ENCODE measurements at places on chromosomes 12 and 14.

GRCh38 chr12:18643681-18644080, 94.1 kb downstream of the PLCZ1 start:
- DNase-seq = no peak

GRCh38 chr12:107395817-107396216, 289.8 kb upstream of the PWP1 start:
- DNase-seq = no peak

DNA sequence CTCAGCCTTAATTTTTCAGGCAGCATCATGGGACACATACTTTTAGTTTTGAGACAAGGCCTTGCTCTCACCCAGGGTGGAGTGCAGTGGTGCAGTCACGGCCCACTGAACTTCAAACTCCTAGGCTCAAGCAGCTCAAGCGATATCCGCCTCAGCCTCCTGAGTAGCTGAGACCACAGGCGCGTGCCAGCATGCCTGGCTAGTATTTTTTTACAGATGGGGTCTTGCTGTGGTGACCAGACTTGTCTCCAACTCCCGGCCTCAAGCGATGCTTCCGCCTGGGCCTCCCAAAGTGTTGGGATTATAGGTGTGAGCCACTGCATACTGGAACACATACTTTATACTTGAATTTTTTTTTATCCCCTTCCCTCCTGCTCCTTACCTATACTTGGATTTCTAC, 2.8 kb downstream of the RDH5 start:
- DNase-seq = no peak

GRCh38 chr14:44396226-44396625, 110.9 kb downstream of the FSCB start:
- no peak for DNase-seq

DNA sequence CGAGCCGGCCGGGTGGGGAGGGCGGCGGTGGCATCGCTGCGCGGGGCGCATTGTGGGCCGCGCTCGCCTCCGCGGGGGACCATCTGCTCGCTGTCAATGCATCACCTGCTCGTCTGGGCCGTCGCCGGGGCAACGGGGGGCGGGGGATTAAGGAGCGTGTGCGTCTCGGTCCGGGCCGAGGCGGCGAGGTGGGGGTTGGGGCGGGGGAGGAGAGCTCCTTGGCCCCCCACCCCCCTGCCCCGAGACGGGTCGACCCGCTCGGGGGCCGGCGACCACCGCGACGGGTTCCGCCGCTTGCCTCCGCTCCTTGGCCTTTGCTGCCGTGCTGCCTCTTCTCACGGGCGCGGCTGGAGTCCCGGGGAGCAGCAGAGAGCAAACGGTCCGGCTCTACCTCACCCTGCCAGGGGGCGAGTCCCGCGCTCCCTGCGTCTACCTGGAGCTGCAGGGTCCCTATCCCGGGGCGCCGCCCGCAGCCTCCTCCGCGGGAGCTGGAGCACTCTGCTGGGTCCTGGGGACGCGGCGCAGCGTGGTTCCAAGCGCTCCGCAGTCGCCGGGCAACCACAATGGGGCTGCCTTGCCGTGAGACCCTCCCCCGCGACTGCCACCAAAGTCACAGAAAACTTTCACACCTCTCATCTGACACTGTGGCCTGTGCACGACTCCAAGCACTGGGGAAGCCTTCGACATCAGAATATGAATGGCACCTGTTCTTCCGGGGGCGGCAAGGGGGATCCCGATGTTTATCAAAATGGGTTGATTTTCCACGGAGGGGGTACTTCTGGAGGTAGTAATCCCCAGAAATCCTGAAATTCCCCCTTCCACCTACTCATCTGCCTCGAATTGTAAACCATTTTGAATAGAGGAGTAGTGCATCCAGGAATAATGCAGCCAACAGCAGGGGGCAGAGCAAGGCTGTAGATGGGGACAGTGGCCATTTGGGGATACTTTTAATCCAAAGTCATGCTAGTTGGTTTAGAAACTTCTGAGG, at the start of gene C12orf42:
TSS of gene C12orf42 (minus strand) at position 500 of the 988 bp plus-strand sequence. CDS start 17,542 bp downstream, outside the sequence.
- DNase-seq = peak; percentile 64

DNA sequence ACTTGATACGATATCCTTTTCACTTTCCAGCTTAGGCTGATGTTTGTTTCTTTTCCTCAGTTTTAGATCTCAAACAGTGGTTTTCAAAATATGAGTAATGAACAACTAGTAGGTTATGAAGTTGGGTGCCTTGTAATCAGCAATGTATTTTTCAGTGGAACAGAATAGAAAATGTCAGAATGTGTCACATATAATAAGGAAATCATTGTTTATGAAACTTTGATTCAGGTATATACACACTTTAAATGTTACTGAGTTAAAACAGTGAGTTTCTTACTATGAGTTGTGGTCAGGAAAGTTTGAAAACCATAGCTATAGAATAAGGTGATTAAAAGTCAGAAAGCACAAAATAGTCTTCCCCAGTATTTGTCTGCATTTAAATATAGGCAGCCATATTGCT, 39.8 kb downstream of the TBK1 start:
- DNase-seq = no peak

DNA sequence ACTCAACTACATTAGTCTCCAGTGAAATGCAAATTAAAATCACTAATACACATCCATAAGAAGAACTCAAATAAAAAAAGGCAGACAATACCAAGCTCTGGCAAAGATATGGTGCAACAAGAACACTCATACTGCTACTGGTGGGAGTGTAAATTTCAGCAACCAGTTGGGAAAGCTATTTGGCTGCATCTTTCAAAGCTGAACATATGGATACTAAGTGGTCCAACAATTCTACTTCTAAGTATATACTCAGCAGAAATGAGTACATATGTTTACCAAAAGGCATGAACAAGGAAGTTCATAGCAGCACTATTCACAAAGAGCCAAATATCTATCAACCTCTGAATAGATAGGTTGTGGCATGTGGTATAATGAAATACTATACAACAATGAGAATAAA, 27.3 kb downstream of the CAPS2 start:
- DNase-seq = no peak

DNA sequence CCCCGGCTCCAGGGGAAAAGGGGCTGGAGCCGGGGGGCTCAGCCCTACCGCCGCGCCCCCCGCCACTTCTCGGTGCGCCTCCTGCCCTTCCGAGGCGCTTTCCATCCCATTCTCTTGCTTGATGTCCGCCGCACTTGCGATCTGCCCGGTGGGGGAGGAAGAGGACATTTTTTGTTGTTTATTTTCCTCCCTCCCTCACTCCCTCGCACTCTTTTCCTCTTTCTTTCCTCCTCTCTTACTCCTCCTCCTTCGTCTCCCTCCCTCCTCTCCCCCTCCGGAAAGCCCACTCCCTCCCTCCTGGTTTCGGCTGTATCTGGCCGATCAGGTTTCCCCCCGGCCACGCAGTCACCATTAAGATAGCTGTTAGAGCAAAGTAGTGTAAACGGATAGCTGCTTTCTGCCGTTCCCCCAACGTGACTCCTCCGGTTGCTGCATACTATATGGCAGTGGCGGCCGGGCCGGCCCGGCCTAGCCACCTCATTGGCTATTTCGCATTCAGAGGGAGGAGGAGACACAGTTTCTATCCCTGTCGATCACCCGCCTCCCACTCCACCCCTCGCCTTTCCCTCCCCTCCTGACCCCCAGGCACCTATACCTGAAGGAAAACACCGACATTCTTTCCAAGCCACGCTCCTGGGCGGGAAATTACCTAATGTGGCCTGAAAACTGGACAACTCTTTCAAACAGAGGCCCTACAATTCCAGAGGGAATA, at the start of gene SIX4:
TSS of gene SIX4 (minus strand) at position 445 of the 712 bp plus-strand sequence. CDS start at position 168, 277 bp downstream.
- DNase-seq = peak; percentile 90

DNA sequence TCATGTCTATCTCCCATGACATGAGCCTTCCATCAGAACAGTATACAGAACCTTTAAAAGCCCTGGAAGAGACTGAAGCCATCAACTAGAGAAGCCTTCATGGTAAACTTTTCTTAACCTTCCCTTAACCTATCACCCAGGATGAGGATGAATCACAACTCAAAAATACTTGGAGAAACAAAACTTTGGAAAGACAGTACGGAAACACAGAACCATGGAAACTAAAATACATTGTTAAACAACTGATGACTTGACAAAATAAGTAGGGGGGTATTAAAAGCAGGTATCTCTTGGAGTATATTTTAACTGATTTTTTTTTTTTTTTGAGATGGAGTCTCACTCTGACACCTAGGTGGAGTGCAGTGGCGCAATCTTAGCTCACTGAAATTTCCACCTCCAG, 8.7 kb downstream of the TM7SF3 start:
- DNase-seq = no peak

- no peak for DNase-seq
Measured at GRCh38 chr12:99068993-99069747, 424.1 kb downstream of the APAF1 start.

- DNase-seq = peak; percentile 54
Measured at GRCh38 chr12:54019924-54020590, 8.2 kb upstream of the HOXC6 start.

GRCh38 chr14:105207460-105207901, 26.4 kb upstream of the NUDT14 start:
- no peak for DNase-seq

DNA sequence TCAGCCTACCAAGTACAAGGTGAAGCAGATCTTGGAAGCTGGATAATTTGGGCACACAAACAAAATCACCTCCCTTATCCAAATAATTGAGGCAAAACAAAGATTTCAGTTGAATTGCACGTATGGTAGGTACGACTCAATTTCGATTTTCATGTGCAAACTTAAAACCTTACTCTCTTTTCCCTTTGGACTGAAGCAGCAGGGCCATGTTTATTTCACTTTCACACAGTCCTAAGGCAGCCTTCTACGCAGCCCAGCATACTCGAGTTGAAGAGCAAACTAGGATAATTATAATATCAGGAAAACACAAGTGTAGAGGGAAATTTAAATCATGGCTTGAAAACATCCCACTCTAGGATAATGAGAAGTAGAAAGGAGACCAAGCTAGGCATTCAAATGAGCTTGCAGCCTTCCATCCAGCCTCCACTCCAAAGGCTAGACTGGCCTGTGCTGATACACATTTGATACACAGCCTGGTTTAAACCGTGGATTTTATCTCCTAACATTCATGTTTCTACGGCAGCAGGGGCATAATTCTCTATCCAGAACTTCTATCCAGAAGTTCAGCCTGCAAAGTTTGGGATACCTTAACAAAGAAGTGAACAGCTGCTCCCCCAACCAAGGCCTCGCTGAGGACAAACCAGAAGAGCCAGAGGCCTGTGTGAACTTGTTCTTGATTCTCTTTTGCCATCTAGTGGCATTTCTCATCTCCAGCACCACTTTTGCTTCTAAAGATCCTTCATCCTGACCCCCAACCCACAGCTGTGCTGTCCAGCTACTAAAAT, 2.4 kb upstream of the RNASE7 start:
- DNase-seq = peak; percentile 46

GRCh38 chr14:37289688-37290087, 92.0 kb downstream of the MIPOL1 start:
- DNase-seq = no peak

DNA sequence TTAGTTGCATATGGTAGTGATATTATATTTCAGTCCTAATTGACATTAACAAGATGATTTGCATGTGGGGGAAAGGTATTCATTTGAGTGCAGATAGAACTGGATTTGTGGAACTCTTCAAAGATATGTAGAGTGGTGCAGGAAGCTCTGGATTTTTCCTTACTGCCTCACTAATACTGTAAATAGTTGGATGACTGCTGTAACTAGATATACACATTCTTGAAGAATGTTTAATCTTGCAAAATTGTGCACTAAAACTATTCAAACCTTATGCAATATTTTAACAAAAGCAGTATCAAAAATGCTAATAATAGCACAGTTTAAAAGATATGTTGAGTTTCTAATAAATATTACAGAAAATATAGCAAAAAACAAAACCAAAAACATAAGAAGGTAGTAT, 43.1 kb upstream of the ATF7IP start:
- no peak for DNase-seq

DNA sequence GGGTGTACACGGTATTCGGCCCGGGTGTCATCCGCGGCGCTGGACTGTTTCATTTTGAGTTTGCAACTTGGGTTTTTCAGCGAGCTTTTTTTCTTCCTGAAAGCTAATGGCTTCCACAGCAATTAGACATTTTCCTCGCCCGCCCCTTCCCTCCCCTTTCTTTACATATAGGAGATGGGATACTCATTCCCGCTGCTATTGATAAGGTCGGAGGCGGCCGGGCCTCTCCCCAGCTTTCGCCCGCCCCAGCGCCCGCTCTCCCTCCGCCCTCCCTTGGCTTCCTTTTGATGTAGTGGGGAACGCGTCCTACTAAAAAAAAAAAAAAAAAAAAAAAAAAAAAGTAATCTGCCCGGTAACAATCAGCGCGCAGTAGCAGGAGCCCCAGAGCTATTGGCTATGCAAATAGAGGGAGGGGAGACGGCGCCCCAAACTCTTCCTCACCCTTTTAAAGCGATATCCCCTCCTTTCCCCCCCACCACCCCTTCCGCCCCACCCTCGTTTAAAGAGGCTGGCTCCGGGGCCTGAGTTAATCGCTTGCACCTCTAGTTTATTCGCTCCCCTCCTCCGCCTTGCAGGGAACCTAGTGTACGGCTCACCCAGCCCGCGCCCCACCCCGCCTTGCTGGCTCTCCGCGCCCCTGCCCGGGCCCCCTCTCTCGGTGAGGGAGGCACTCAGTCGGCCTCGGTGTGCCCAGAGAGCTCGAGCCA, 1.7 kb upstream of the CCND2 start:
- DNase-seq = peak; percentile 81

- DNase-seq = peak; percentile 83
Measured at GRCh38 chr12:27619308-27619707, 76.9 kb upstream of the REP15 start.

- DNase-seq = peak; percentile 96
Measured at GRCh38 chr12:58920102-58920960, at the start of gene LRIG3. Gene LRIG3, minus strand, starts transcription at chr12:58920504. Its CDS starts 269 bp downstream, at chr12:58920235.

GRCh38 chr14:90421001-90421631, 24.3 kb downstream of the CALM1 start:
- DNase-seq = no peak

DNA sequence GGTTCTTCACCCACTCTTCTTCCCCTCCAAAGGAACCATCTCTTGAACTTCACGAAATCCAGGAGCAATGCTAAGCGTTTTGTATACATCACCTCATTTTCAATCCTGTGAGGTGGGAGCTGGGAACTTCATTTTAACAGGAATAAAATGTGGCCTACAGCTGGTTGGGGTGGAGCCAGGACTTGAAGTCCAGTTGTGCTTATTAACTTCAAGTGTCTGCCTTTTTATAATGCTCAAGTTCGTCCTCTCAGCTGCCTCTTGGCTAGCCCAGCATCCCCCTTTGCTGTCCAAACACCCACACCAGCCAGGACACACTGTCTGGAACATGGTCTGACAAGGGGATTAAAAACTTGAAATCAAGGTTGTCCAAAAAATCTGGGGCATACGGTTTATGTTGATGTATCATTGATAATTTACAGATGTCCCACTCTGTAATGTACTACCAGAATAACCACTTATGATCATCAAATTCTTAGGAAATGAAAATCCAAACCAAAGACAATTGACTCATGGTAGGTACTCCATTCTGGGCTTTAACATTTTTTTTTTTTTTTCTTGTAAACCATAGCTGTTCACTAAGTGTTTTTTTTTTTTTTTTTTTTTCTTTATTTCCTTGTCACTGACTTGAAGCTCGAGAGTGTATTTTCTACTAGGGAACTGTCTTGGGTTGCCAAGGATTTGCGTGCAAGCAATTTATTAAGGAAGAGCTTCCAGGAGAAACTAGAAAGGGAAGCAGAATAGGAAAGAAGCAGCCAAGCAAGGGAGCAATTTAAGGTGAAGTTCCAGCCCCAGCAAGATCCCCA, 252.3 kb downstream of the EFCAB11 start:
- peak; percentile 11 for DNase-seq

- no peak for DNase-seq
Measured at GRCh38 chr12:104048811-104049210, 1.2 kb downstream of the GLT8D2 start.

- no peak for DNase-seq
Measured at GRCh38 chr12:49669796-49670195, 37.4 kb downstream of the FMNL3 start.

GRCh38 chr12:78249578-78249977, 418.9 kb downstream of the NAV3 start:
- DNase-seq = no peak

GRCh38 chr12:92899386-92900001, 29.6 kb downstream of the EEA1 start:
- peak; percentile 94 for DNase-seq
